Activated CD8-positive, alpha-beta memory T cell treated with anti-CD3 and anti-CD28 coated beads for 1 hour (primary cell): ENCODE measurements at places on chromosomes 11 and 22.
A peak's percentile ranks its signal among the peaks of the same experiment; 100 is the strongest.

GRCh38 chr11:66981976-66982578 is 7.0 kb downstream of the C11orf86 start:
- DNase-seq: no peak

DNA sequence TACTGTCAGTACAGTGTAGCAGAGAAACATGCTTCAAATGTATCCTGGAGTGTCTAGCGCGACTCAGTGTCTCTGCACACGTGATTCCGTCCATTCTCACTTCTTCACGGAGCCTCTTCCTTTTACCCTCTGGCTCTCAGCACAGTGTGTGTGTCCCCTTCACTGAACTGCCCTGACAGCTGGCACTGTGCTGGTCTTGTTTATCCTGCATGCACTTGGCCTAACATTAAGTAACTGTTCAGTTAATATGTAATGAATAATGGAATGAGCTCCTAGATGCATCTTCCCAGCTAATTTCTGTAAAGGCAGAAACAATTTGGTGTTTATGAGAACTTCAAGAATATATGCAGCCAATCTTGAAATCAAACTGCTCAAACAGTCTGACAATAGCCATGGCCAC is 44.4 kb downstream of the KMT5B start:
- no peak for DNase-seq

- no peak for DNase-seq
Observed at GRCh38 chr22:30605449-30606110, 1.4 kb upstream of the TCN2 start.

DNA sequence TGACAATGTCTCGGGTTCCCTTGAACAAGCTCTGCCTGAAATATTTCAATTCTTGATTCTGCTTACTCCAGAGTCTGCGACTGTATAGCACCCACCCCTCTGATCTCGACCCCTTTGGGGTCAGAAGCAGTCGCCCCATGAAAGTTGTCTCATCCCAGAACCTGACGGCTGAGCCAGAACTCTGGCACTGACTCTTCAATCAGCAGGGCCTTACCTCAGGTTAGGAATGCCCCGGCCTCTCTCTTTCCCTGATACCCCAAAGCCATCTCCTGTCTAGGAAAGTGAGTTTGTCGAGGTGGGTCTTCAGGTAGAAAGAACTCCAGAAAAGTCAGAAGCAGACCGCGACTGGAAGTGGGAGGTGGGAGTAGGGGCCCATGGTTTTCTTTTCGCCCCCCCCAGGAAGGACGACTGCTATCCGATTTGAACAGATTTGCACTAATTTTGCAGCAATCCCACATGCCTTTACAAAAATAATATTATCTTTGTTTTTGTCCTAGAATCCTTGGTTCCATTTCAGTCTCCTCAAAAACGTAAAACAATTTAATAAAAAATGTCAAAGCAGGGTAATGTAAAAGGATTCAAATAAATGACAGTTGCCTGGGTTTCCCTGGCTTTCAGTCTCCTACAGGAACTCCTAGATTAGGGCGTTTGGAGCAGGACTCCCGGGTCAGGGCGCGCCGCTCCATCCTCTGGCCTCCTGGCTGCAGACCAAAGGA is 898 bp upstream of the ROBO3 start:
- no peak for DNase-seq

DNA sequence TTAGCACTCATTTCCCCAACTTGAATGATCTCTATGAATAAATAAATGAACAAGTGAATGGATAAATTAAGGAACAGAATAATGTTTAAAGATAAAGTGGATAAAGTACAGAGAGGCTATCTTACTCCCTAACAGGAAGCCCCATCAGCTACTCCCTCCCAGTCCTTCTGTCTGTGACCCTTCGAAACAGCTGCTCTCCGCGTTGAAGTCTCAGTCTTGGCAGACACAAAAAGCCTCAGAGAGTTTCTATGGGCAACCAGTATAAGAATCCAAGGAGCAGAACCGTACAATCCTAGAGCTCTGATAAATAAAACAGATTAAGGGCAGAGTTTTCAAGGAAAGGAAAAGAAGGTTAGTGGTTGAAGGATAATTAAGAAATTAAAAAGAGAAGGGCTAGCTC is 35.0 kb downstream of the GUCY1A2 start:
- no peak for DNase-seq

DNA sequence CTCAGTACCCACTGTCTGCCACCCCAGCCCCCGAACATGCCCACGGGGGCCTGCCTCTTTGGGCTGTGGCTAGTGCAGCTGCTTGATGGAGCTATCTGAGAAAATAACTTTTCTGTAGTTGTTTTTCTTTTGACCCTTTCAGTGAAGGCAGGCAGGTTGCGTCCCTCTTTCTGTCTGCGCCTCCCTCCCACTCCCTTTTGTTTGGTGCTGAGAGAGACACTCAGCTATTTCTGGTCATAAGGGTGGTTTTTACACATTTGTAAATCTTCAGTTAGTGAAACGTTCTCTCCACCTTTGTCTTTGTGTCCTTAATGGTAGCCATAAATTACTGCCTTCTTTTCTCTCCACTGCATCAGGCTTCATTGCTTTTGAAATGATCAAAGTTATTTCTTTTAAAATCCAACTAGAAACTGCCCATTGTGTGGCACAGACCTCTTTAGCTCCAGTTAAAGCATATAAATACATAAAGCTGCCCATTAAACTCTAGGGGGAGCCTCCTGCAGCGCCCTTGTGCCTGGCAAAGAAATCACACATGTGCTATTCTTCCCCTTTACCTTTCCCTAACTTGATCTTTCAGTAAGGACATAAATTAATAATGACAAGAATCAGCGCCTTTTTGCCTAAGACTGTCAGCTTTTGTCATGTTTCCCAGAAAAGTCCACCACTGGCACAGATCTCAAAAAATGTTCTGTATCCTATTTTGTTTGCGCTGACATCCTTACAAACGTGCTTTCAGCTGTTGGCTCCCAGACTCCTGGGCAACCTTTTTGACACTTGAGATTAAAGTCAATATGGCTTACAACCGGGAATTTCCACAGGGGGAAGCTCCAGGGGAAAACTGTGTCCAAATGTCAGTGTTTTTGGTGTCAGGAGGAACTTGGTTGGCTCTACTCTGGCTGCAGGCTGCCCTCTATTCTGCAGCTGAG is 1.7 kb upstream of the SCUBE2 start:
- no peak for DNase-seq

DNA sequence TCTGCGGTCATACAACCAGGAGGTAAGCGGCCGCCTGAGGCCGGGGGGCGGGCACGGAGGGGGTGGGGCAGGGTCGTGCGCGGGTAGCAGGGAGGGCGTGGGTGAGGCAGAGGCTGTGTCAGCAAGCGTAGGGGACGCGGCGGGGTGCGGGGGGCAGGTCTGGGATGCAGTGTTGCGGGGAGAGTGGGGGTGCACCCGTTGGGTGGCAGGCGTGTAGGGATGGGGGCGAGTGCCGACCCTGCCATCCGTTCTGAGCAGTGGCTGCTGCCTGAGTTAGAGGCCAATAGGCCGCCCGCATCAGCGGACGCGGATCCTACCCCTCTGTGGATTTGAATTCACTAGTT is 1.4 kb downstream of the RIC8A start:
- no peak for DNase-seq

DNA sequence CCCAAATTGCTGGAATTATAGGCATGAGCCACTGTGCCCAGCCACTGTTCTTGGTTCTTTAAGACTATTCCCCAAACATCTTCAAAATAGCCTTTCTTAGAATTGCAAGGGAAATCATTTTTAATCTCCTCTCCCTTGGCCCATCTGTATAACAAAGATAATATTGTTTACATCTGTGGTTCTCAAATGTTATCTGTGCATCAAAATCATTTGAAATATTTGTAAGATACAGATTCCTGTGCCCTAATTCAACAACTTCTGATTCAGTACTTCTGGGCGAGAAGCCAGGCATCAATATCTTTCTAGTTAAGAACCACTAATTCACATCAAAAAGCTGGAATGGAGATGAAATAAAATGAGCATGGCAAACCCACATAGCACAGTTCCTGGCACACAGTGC is 83.0 kb downstream of the TMPRSS5 start:
- DNase-seq: no peak

DNA sequence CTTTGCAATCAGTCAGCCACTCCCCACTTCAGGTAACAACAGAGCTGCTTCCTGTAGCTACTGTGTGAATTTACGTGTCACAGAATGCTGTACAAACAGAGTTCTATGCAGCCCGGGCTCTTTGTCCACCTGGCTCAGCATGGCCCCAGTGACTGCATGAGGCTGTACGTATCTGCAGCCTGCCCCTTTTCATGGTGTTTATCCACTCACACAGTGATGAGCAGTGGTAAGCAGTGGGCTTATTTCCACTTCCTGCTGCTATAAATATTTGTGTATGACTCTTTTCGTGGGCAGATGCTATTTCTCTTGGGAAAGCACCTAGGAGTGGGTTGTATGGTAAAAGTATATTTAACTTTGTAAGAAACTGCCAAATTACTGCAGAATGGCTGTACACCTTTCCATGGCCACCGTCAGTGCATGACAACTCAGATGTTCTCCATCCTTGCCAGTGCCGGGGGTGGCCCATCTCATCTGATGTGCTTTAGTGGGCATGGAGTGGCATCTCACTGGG is 43.3 kb downstream of the MYEOV start:
- no peak for DNase-seq

DNA sequence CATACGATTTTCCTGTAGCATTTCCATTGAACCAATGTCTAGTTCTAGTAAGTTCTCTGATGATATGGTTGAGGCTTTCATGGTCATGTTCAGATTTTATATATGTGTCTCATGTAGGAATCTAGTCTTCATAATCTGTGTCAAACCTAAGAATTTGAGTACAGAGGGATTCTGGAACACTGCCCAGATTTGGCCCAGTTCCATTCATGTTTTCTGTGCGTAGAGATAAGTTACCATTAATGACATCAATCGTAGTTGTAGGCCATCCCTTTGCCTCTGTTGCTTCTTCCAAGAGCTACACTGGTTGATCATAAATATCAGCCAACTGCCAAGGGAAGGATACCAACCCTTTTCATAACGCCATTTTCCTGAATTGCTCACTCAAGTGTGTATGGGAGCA is 23.3 kb downstream of the ST3GAL4 start:
- DNase-seq: no peak

GRCh38 chr11:30365793-30366517 is 43.1 kb downstream of the ARL14EP start:
- DNase-seq: no peak

GRCh38 chr11:61362542-61362875 is 335 bp downstream of the TMEM138 start:
- DNase-seq: no peak

- no peak for DNase-seq
Observed at GRCh38 chr11:19589567-19590260, 122.9 kb upstream of the NAV2 start.

- peak; percentile 70 for DNase-seq
Observed at GRCh38 chr22:23716811-23717801, 26.3 kb downstream of the RGL4 start.

GRCh38 chr11:133388975-133389568 is 143.2 kb downstream of the OPCML start:
- no peak for DNase-seq

DNA sequence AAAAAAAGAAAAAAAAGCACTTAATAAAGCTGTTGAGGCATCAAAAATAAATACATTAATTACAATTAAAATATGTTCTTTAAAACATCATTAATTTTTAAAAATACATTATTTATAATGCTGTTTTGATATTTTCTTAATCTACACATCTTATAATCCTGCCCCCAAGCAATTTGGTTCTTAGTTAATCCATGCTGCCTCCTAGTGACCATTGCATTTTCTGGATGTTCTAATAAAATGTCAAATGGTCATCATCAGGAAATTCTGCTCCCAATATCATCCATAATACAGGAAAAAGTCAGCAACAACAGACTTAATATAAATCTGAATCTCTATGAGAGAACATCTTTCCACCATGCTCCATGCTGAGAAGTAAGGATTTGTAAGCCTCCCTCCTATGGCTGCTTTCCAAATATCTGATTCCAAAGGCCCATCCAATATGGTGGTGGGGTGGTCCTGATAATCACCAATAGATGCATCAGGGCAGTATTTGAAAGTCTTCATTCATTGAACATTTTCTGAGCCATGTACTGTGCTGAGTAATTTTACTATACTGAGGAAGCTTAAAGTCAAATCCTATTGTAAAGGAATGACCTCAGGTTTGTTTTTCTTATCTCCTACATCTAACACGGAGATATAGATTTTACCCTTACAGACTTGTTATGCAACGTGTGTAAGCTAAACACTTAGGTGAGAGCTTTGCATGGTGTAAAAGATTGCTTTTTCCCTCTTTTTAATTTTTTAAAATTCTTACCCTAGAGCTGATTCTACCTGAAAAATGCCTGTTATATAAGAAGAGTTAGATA is 124.7 kb upstream of the BMAL1 start:
- no peak for DNase-seq

- DNase-seq: no peak
Observed at GRCh38 chr11:113778111-113778910, 1.3 kb upstream of the CLDN25 start.

DNA sequence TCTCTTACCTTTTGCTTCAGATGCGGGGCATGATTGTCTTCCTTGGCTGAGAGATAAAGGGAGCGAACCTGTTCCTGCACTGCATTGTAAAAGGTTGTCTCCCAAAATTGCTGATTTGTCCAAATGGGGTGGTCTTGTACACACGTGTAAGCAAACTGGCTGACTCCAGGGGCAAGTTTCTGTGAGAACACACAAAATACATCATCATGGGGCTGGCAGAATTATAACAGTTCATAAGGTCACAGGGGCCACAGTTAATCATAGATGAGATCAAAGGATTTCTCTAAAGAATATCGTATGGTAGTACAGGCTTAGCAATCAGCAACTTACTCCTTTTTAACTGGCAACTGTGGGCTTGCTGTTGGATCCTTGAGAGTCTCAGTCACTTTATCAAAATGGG is 194.3 kb downstream of the SWAP70 start:
- DNase-seq: no peak

GRCh38 chr11:2759228-2760195 is 59.7 kb upstream of the KCNQ1OT1 start:
- no peak for DNase-seq

DNA sequence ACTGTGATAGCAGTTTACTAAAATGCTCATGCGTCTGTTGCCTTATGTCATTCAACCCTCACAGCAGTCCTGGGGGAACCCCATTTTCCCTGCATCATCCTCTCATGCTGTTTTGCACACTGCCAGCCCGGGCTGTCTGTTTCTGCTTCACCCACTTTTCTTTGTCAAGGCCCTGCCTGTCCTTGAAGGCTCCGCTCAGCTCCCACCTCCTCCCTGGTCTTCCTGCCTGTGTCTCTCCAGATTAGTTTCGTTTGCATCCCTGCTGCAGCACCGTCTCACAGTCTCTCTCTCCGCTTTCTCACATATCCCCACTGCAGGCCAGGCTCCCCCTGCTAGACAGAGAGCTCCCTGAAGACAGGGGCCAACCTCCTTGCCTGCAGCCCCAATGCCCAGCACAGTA is 29.9 kb downstream of the SERPINH1 start:
- DNase-seq: no peak
